ENCODE measurements at places on chromosomes 1 and 21.

- no peak overlapping the region for H3K4me3 ChIP-seq
- H3K27ac ChIP-seq, result no peak overlapping the region
- peaks cover 4% of the 10 kb centered on the region for H3K27me3 ChIP-seq
- H3K4me1 ChIP-seq, result no peaks in the 10 kb centered on the region
Measured at GRCh38 chr21:43825242-43825935, 36.0 kb downstream of the RRP1 start.

GRCh38 chr1:227010645-227011044, 70.6 kb downstream of the COQ8A start:
- H3K4me3 ChIP-seq, result no peak overlapping the region
- no peak for DNase-seq
- peaks cover 5% of the 10 kb centered on the region for H3K27me3 ChIP-seq
- no peak overlapping the region for H3K27ac ChIP-seq
- H3K4me1 ChIP-seq, result no peaks in the 10 kb centered on the region
- no peaks in the 10 kb centered on the region for H3K36me3 ChIP-seq

DNA sequence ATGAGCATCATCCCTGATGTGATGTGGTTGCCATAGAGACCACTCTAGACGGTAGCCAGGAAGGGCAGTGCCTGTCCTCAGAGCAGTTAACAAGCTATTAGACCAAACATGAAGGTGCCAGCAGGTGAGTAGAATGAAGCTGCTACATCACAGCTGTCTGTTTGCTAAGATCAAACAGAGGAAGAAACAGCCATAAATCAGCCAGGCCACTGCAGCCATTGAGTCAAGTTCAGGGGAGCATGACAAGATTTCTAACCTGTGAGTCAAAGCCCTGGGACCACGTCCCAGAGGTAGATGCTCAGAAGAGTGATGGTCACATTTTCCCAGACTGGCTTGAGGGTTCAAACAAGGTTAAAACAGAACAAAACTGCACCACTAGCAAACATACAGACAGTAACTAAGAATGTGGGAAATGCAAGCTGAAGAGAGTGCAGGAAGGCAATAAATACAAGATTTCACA, 450.6 kb upstream of the DAB1 start:
- peaks cover 5% of the 10 kb centered on the region for H3K27me3 ChIP-seq
- no peak for DNase-seq
- H3K36me3 ChIP-seq, result no peaks in the 10 kb centered on the region
- H3K4me3 ChIP-seq, result no peak overlapping the region
- H3K4me1 ChIP-seq, result no peaks in the 10 kb centered on the region

GRCh38 chr21:33831962-33832659, 83.5 kb downstream of the ATP5PO start:
- no peak overlapping the region for H3K4me3 ChIP-seq
- no peak for DNase-seq
- H3K4me1 ChIP-seq, result no peaks in the 10 kb centered on the region
- H3K36me3 ChIP-seq, result no peaks in the 10 kb centered on the region
- peaks cover 6% of the 10 kb centered on the region for H3K27me3 ChIP-seq

DNA sequence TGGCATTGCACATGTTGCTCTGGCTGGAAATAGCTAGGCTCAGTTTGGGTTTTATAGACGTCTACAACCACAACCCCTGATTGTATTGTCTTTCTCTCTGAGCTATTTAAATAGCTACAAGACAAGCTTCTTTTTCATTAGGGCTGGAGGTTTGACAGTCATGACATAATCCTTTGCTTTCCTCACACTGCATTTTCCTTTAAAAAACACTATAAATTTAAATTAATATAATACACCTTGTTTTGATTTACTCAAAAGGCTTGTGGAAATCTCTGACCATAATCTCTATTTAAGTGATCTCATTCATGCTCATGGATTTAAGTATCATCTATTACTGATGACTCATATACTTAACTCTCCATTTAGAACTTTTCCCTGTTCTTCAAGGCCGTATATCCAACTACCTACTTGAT, 50.4 kb upstream of the PTGFR start:
- no peak for DNase-seq
- no peak overlapping the region for H3K27ac ChIP-seq
- H3K4me1 ChIP-seq, result no peaks in the 10 kb centered on the region
- no peak overlapping the region for H3K4me3 ChIP-seq

GRCh38 chr21:35281956-35282355, 232.9 kb upstream of the RUNX1 start:
- H3K4me3 ChIP-seq, result no peak overlapping the region
- peaks cover 2% of the 10 kb centered on the region for H3K4me1 ChIP-seq
- DNase-seq, result no peak
- H3K36me3 ChIP-seq, result no peaks in the 10 kb centered on the region
- peaks cover 3% of the 10 kb centered on the region for H3K27me3 ChIP-seq

- peak overlapping the region; percentile 60 for H3K4me3 ChIP-seq
- no peaks in the 10 kb centered on the region for H3K27me3 ChIP-seq
- no peaks in the 10 kb centered on the region for H3K36me3 ChIP-seq
- DNase-seq, result no peak
- H3K4me1 ChIP-seq, result peaks cover 76% of the 10 kb centered on the region
Measured at GRCh38 chr1:23601968-23602876, 42.9 kb upstream of the ID3 start.

DNA sequence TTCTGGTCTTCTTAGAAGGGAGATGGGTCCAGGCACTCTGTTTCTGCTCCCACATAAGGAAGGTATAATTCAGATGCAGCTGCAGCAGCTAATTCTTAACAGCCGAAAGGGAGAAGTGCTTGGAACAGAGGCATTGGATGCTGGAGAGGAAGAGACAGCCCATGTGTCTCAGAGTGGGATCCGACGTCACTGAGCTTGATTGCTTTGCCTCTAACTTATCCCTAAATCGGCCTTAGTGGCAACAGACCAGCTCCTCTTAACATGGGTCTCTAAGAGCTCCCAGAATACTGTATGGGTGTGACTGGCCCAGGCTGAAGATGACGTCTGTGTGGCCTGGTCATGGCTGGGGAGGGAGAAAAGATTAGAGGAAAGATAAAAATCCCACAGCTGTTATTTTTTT, 40.7 kb upstream of the KCND3 start:
- no peak overlapping the region for H3K27ac ChIP-seq
- H3K36me3 ChIP-seq, result no peaks in the 10 kb centered on the region
- peaks cover 4% of the 10 kb centered on the region for H3K27me3 ChIP-seq
- H3K4me3 ChIP-seq, result no peak overlapping the region
- no peak for DNase-seq
- no peaks in the 10 kb centered on the region for H3K4me1 ChIP-seq

DNA sequence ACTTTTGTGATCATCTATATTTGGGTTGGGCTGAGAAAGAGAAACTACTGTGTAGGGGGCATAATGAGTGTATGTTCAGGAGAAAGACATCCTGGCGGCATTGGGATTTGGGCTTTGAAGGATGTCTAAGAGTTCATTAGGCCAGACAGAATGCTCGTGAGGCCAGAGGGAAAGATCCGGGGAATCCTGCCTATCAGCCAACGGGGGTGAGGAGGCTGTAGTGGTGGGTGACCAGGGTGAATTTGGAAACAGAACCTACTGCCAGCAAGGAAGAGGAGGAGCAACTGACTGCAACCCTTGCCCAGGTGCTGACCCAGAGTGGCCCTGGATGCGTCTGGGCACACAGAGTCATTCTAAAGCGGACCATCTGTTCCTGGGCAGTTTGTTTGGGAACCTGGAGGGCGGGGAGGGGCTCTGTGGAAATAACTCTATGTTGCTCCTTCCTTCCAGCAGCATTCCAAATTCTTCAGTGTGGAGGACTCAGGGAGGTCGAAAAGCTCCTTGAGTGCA, 56.9 kb upstream of the ECE1 start:
- peaks cover 18% of the 10 kb centered on the region for H3K36me3 ChIP-seq
- DNase-seq, result no peak
- H3K27ac ChIP-seq, result no peak overlapping the region
- no peak overlapping the region for H3K4me3 ChIP-seq
- H3K27me3 ChIP-seq, result no peaks in the 10 kb centered on the region

All from activated B cell treated with CpG ODN at 0.5 μM for 24 hours (primary cell).